ENCODE measurements at places on chromosomes 11 and 22.

GRCh38 chr11:33967451-33967850, 75.6 kb upstream of the LMO2 start:
- DNase-seq = no peak

DNA sequence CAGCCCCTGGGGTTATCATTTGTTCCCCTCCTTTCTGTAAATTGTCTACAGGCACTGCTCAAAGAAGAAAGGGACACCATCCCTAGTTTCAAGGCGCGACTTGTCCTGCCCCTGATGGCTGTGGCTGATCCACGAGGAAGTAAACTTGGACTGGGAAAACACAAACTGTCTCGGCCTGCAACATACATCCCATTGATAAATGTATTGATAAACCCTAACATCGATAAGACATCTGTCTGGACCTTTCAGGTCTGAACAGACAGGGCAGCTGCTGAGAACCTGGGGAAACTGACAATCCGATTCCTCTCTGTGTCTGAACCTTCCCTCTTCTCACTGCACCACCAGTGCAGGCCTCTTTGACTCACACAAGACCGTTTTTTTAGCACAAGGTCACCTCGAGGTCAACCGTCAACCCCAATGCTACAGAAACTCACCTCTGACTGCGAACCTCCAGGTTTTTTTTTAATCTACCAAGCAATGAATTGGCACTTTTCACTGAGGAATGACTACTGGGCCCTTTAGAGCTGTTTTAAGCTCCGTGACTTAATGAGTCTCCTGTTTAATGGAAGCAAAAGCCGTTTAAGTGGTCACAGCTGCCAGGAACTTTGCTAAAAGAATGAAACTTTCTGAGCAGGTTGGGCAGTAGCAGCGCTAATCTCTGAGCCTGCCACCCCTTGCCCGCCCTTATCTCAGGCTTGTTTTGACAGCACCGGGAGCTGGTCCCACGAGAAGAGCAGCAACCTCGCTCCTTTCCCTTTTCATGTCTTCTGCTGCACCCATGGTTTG, 203.8 kb upstream of the TMEM45B start:
- DNase-seq = no peak

- DNase-seq = peak; percentile 19
These were observed 1.2 kb downstream of the CSRP3 start for GRCh38 chr11:19200410-19201201.

GRCh38 chr11:124483422-124483821, 37.9 kb upstream of the OR8B8 start:
- no peak for DNase-seq

Data from erythroblast (primary cell).